ENCODE measurements at places on chromosomes 5 and 9.

GRCh38 chr9:137045294-137046087 is 486 bp downstream of the NPDC1 start:
- DNase-seq = peak; percentile 70

- peak; percentile 21 for DNase-seq
Measured at GRCh38 chr5:90590-91547, 1.1 kb upstream of the PLEKHG4B start.

DNA sequence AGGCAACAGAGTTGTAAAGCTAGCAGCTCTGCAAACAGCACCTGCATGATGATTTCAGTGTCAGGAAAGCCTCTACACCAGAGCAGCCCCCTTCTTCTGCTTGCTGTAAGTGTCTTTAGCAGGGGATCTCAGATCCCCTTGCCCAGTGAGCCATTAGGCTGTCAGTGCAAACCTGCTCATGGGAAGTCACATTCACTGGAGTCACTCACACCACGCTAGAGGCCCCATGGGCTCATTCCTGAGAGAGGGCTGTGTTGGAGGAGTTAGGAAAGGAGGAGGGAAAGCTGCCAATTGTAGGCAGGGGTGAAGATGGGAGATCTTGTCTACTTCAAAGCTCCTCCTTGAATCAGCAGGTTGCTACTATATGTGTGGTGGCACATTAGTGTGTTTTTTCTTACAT is 275.2 kb downstream of the SMARCA2 start:
- no peak for DNase-seq

- peak; percentile 1 for DNase-seq
Measured at GRCh38 chr9:117494401-117495090, 79.7 kb upstream of the ASTN2 start.

GRCh38 chr5:93078082-93079038 is 502.7 kb downstream of the NR2F1-AS1 start:
- DNase-seq = peak; percentile 89

GRCh38 chr9:35954942-35955546 is 2.9 kb downstream of the OR2S2 start:
- peak; percentile 91 for DNase-seq

DNA sequence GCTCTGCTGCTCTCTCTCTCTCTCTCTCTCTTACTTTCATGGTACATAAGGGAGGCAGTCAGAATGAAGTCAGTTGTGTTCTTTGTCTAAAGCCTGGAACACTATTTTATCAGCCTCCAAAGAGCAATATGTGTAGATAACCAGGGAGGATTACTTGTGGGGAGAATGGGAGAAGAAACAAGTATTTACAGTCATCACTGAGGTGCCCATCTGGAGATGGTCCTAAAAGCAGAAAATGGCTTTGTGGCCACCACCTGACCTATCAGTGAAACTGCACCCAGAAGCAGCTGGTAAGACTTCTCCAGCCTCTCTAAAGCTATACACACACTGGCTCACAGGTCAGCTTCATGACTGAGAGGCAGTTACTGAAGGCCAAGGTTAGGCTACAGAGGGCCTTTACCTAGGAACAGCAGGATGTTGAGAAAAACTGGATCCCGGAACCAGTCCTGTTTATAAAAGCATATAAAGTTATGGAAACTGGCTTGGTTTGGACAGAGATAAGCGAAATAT is 75.1 kb downstream of the MRPS27 start:
- peak; percentile 67 for DNase-seq

DNA sequence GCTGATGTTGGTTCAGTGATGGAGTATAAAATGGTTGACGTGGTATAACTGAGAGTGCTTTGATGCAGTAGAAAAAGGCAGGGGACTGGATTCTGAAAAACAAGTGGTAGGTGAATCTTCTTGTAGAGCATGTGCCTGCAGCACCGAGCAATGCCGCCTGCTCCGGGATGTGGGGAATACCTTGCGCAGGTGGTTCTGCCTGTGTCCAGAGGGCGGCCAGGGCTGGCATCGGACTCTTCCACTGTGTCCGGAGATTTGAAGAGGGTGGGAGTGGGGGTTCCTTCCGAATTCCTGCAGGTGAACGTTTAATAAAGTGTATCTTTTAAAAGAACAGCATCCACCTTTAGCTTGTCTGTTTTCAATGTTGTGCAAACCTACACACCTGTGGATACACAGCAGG is 238.0 kb downstream of the FANCC start:
- no peak for DNase-seq

DNA sequence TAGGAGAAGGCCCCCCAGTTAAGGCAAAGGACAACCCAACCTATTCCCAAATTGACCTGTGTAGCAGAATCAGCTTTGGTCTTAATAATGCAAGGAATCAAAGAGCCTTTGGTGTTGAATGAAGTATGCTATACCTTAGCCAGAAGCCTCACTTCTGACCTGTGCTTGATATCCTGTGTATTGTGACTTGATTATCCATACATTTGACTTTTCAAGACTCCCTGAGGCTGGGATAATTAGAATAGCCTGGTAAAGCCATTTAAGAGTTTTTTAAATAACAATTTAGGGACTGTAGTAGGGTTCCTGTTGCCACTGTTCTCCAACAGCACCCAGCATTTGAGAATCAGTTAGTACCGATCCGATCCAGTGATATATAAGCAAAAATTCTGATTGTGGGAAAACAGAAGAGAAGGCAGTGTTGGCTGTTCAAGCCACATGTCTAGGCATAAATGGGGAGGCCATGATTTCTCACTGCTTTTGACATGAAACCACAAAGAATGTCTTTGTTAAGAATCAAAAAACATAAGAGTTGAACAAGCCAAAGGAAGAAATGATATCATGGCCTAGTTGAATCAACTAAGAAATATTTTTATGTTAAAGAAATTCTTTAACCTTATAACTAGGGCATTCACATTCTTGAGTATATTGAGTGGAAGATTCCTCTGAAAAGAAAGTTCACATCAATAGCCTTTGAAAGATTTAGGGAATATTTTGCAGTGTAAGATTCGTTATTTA is 98.9 kb downstream of the F2RL2 start:
- no peak for DNase-seq

DNA sequence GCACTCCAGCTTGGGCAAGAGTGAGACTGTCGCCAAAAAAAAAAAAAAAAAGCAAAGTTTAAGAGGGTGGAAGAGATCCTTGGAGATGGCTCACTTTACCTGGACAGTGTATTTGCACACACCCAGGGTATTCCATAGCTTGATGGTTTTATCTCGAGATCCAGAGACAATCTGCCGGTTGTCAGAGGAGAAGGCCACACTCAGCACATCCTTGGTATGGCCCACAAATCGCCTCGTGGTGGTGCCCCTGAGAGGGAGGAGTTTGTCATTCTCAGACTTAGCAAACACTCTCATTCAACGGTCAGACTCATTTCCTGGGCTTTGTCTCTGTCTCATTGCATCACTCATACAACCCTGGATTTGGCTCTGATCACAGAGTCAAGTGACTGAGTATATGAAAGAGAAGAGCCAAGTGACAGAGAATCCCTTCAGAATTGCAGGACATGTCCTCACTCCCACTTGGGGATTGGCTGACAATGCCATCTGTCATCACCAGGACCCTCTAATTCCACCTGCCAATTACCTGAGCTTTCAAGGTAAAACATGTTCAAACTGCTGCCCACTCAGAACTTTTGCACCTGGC is 2.2 kb downstream of the RACK1 start:
- peak; percentile 69 for DNase-seq

- no peak for DNase-seq
Measured at GRCh38 chr5:94422812-94423211, 195.6 kb downstream of the KIAA0825 start.

GRCh38 chr5:60809891-60810425 is 34.1 kb downstream of the ELOVL7 start:
- DNase-seq = no peak

DNA sequence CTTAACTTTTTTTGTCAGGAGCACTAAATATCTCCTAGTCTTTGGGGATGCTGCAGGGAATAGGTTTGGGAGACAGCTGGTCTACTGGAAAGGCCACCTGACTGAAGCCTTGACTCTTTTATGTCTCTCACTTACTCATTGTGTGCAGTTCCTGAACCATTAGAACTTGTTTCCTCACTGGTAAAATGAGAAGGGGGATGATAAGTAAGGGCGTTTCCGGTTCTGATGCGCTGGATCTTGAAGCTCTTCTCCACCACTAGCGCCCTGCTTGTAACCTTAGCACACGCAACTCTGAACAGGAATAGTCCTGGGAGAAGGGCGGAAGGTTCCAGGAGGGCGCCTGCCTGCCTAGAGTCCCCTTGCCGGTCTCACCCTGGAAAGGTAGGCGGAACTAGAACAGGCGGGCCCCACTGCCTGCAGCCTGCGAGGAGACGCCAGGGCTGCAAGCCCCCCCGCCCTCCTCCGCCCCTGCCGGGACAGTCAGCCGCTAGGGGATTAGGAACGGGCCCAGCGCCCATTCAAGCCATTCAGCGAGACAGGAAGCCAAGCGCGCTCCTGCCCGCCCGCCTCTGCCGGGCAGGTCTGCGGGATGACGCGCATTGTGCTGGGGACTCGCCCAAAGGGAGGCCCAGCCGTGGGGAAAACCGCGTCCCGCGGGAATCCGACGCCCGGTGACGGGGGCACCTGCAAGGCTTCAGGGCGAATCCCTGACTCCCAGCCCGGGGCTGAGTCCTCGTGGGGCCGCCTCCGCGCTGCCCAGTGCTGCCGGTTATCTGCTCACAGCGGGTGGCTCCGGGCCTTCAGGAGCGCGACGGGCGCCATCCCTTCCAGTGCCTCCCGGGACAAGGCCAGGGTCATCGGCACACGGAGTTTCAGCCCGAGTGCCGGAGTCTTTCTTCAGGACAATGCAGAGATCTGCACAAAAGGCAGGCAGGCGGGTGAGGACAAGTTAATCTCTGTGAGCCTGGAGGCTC is 44.0 kb upstream of the XPA start:
- peak; percentile 67 for DNase-seq

DNA sequence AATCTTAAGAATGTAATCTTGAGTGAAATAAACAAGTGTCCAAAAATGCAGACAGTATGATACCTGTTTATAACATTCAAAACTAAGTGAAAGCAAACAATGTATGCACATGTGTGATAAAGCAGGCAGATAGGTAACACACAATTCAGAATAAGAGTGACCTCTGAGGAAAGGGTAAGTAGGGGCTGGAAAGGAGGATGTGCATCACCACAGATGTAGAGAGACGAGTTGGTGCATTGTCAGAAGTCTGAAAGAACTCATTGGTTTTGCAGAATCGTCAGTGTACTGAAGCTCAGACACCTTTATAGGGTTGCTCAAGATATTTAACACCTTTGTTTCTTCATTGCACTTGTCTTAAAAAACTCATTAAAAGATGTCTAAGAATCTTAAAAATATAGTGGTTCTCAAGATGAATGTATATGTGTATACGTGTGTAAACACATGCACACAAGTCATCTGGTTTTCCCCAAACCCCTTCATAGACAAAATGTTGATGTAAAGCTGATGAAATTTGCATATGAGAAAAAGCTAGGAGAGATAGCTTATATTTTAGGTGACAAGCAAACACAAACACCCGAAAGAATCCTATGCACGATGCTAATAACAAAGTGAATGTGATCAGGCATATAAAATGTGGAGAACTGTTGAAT is 197.6 kb upstream of the MEF2C start:
- DNase-seq = no peak

GRCh38 chr5:160976181-160976580 is 124.2 kb upstream of the ATP10B start:
- DNase-seq = no peak

DNA sequence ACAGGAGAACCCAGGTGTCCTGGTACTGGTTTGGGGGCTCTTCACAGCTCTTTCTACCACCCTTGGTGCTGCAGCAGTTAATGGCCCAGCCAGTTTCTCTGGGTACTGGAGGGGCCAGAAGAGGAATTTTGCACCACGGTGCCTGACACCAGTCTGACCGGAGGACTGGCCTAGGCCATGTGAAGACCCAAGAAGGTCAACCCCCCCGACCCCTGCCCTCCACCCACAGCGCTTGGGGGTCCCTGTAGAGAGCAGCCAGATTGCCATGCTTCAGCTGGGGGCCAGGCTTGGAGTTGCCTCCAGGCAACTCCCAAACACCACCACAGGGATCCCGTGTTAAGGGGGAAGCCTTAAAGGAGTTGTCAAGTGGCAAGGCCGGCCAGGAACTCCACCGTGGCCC is 6.2 kb downstream of the ARSI start:
- DNase-seq = no peak

- DNase-seq = peak; percentile 71
Measured at GRCh38 chr9:35481347-35481975, 8.4 kb upstream of the RUSC2 start.

- no peak for DNase-seq
Measured at GRCh38 chr5:147743678-147744374, 38.7 kb downstream of the JAKMIP2 start.

GRCh38 chr9:138097501-138097991 is 220.0 kb downstream of the CACNA1B start:
- DNase-seq = no peak

GRCh38 chr9:134366223-134367031 is 40.2 kb downstream of the RXRA start:
- peak; percentile 97 for DNase-seq

Data from adipocyte (in vitro differentiated cells).